CD4-positive, alpha-beta T cell treated with Interleukin-6 for 4 hours (primary cell): ENCODE measurements at places on chromosomes 12 and 14.

GRCh38 chr12:112905451-112906089 lies 1.2 kb upstream of the OAS1 start:
- no peak for DNase-seq

DNA sequence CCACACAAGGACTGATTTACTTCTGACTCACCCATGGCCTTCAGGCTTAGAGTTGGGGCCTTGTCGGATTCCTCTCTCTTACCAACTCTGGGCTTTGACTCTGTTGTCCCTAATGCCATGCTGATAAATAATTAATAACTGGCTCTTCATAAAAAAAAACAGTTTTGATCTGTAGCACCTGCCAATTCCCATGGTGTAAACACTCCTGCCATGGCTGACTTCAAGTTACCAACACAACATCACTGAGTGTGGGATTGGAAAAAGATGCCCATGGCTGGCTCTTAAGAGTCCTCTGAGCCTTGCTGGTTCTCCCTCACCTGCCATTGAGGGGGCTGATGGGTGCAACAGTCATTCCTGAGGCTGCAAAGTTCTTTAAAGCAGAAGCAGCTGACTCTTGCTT lies 104.8 kb downstream of the KIF26A start:
- DNase-seq = no peak

GRCh38 chr12:80161612-80162011 lies 62.3 kb downstream of the OTOGL start:
- DNase-seq = no peak

DNA sequence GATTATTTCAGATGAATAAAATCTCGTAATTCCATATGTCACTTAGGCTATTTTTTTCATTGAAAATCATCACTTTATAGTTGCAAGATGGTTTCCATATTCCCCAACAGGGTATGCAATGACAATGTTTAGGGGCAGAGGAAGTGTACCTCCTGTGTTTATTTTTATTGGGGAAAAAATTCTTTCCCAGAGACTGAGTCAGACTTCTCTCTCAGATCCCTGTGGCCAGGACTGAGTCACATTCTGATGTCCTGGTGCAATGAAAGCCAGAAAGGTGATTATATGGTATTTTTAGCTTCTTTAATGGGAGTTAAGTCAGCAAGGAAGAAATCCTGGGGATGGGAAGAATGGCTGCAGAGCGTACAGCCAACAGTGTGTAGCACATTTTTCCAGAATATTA lies 196.9 kb upstream of the ALG10 start:
- DNase-seq = no peak

DNA sequence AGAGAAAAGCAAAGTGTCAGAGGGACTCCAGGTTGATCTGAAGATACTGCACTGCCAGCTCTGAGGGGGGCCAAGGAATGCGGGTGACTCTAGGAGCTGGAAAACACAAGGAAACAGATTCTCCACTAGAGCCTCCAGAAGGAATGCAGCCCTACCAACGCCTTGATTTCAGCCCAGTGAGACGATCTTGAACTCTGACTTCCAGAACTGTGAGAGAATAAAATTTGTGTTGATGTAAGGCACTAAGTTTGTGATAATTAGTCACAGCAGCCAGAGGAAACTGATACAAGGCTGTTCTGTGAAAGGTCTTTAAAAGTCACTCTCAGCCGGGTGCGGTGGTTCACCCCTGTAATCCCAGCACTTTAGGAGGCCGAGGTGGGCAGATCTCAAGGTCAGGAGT lies 34.2 kb downstream of the CKAP4 start:
- DNase-seq = no peak

DNA sequence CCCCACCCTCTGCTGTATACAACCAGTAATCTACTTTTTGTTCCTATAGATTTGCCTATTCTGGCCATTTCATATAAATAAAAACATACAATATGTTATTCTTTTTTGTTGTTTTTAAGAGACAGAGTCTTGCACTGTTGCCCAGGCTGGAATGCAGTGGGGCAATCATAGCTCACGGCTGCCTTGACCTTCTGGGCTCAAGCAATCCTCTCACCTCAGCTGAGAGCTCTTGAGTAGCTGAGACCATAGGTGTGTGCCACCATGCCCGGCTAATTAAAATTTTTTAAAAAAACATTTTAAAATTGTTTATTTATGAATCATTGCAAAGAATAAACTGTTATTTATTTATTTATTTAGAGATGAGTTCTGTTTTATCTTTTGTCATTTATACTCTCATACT lies 11.6 kb downstream of the PTGR2 start:
- no peak for DNase-seq

DNA sequence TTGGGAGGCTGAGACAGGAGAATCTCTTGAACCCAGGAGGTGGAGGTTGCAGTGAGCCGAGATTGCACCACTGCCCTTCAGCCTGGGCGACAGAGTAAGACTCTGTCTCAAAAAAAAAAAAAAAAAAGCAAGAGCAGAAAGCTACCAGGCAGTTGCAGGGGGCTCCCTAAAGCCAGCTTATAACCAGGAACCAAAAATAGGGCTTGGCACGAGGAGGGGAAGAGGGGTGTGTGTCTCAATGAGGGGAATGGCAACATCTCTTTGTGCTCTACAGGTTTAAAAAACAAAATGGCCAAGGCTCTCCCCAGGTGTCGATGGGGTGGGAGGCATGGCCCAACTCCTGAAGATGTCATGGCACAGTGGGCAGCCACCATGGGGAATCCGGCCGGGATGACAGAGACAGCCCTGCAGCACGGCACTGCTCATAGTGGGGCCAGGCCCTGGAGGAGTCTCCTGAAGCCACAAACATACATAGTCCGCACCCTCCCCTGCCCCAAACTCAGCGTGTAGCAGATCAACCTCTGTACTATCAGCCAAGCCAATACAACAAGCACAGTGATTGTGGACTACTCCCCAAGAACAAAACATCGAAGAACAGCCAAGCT lies 16.0 kb upstream of the EIF5 start:
- DNase-seq = no peak

DNA sequence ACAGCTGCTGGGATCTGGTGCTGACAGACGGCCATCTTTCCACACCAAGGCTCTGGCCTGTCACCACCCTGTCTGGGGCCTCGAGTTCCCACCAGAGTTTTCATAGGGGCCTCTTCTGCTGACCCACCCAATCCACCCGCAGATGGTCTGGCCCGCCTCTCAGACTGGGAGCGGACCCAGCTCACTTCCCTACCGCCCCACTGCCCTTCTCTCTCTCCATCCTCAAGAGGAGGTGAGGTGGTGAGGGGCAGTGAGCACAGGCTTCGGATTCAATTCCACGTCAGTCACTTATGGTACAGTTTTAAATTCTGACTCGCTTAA lies 12.3 kb upstream of the RPS6KL1 start:
- DNase-seq = no peak

DNA sequence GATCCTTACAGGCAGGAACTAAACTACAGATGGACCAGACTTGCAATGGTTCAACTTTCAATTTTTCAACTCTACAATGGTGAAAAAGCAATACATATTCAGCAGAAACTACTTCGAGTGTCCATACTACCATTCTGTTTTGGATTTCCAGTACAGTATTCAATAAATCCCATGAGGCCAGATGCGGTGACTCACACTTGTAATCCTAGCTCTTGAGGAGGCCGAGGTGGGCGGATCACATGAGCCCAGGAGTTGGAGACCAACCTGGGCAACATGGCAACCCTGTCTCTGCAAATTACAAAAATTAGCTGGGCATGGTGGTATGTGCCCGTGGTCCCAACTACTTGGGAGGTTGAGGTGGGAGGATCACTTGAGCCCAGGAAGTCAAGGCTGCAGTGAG lies 336.1 kb downstream of the MED13L start:
- no peak for DNase-seq

DNA sequence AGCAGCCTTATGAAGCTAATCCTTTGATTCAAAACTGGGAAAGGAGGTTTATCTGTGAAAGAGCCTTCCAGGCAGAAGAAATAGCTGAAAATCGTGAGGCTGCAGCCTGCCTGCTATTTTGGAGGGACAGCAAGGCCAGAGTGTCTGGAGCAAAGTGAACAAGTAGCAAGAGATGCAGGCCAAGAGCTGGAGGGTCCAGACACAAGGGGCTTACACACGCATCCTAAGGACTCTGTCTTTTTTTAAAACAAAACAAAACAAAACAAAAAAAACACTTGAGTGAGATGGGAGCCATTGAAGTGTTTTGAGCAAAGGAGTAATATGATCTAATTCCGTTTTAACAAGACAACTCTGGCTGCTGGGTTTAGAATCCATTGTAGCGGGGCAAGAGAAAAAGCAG lies 76.4 kb upstream of the BCAT1 start:
- no peak for DNase-seq

GRCh38 chr12:20421421-20421820 lies 53.1 kb downstream of the PDE3A start:
- DNase-seq = no peak

- DNase-seq = no peak
Measured at GRCh38 chr12:21697904-21698630, 40.4 kb upstream of the LDHB start.

DNA sequence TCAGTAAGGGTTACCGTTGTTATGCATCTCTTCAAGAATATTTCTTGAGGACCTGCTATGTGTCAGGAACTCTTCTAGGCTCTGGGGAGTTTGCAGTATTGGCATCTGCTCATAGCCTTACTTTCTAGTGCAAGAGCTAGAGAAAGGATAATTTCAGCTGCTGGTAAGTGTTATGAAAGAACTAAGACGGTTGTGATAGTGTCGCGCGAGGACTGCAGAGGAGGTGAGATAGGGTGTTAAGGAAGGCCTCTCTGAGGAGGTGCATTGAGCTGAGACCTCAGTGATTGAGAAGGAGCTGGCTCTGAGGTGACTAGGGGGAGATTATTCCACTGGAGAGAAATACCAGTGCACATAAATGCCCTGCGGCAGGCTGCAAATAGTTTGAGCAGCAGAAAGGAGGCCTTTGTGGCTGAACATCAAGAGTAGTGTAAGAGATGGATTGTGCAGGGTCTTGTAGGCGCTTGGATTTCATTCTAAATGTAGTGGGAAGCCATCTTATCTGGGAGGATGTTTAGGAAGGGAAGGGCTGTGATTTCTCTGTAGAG lies 824 bp downstream of the DDX55 start:
- no peak for DNase-seq

DNA sequence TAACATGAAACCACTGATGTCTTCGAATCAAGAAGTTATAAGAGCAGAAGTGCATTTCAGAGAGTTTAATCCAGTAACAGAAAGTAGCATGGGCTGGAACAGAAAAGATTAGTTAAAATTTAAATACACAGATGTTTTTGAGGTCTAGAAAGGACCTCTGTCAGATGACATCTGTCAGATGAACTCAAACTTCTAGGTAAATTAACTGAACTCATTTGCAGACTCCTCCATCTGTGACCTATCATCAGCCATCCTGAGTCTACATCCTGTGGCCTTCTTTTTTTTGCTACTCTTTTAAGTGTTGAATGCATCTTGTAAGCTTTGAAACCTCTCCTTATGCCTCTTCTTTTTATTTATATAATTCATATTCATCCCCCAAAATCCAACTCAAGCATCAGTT lies 53.3 kb downstream of the C2CD5 start:
- DNase-seq = no peak

DNA sequence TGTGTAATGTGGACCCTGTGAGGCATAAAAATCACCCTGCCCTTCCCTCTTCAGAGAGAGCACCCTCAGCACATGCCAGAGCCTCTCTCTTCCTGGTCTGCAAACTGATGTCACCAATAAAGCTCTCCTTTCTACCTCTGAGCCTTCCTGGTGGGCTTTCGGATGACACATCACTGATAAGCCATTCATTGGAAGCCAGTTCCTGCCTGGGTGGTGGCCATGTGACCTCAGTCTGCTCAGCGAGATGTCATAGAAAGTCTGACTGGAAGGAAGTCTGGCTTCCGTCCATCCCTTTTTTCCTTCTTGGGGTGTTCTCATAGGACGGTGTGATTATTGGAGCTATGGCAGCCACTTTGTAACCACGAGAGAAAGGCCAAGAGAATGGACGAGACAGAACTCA lies 95.7 kb downstream of the PIWIL1 start:
- DNase-seq = no peak

DNA sequence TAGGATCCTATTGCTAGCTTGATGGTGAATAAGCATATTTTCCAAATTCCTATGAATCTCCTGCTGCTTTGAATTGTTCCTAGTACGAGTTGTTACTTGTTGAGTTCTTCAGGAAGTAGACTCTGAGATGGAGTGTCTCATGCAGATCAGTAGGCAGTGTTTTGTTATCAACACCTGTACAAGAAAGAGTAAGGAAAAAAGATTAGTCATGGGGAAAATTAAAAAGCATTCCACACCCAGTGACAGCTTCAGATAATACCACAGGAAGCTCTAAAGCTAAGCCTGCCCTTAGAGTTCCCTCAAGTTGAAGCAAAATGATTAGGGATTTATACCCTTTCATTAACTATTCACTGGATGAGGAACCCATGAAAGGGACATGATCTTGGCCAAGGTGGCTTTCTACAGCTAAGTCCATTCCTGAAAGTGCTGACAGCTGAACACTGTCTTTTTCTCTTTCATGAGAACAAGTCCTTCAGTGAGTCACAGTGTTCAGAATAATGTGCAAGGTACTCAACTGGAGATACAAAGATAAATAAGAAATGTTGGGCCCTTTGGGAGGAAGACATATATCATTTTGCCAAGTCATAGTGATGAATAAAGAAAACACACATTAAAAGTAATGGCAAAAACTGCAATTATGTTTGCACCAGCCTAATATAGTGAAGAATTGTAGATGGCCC lies 49.1 kb downstream of the CCER1 start:
- DNase-seq = no peak

- DNase-seq = no peak
Measured at GRCh38 chr14:104567141-104567956, 12.2 kb upstream of the C14orf180 start.

DNA sequence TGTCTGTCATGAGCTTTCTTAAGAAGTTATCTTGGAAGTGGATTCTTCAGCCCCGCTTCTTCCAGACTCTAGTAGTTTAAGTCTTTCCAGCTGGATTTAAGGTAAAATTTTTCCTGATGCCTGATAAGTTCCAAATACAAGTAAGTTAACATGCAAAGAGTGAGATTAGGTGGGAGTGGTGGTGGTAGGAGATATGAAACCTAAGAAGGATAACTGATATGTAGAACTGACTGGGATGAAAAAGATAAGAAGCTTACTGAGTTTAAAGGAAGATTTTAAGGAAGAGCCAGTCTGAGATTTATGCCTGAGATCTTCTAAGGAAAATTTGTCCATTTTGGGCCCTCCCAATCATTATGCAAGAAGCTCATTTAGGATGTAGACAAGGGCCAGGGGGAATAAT lies 250.9 kb upstream of the SYT10 start:
- DNase-seq = no peak

DNA sequence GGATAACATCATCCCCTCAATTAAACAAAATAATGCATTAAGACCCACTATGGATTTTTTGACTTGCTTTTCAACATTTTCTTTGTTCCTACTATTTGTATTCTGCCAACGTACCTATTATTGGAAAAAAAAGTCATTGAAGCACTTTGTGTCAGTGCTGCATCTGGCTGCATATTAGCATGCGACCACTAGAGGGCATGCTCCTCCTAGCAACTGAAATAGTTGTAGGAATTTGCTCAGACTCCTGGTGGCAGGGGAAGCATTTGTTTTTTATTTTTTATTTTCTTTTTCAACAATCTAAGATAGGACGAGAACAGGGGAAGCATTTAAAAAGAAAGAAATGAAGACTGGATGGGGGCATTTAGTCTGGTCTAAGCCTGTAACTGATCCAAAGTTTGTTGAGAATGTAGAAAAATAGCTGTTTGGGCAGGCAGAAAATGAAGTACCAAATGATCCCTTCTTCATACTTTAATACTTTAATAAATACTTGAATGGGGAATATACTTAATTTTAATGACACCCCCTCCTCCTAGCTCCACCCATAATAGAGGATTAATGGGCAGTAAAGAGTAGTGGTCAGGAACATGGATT lies 14.5 kb upstream of the CLEC4A start:
- peak; percentile 81 for DNase-seq

- DNase-seq = no peak
Measured at GRCh38 chr12:4997939-4998338, 45.7 kb upstream of the KCNA5 start.
